Stimulated activated CD4-positive, alpha-beta T cell treated with anti-CD3 and anti-CD28 coated beads, Interleukin-15, amount 100 ng/mL, for 48 hours (primary cell): ENCODE measurements at places on chromosomes 1 and 21.

GRCh38 chr1:2130871-2131289 lies 63.7 kb downstream of the FAAP20 start:
- no peak for DNase-seq

DNA sequence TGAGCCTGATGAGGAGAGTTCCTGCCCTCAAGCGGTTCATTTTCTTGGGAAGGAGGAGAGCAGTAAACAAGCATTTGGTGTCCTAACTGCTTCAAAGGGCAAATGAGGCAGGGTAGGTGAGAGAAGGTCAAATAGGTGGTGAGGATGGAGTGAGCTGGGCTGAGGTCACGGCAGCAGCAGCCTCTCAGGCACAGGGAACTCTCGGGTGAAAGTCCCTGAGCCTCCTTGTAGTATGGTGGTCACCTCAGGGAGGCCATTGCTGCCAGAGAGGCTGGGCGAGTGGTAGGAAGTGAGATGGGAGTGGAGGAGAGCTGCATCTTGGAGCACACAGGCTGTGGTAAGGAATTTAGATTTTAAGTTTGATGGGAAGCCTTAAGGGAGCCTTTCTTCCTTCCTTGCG lies 4.0 kb downstream of the ADARB1 start:
- DNase-seq: no peak

DNA sequence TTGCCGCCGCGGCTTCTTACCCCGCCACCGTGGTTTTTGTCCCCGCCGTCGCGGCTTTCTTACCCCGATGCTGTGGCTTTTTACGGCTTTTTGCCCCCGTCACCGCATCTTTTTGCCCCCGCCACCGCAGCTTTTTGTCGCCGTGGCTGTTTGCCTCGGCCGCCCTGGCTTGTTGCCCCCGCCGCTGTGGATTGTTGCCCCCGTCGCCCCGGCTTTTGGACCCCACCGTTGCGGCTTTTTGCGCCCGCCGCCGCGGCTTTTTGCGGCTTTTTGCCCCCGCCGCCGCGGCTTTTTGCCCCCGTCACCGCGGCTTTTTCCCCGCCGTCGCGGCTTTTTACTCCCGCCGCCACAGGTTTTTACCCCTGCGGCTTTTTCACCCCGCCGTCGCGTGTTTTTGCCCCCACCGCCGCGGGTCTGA lies 3934.3 kb downstream of the SRGAP2C start:
- DNase-seq: no peak

DNA sequence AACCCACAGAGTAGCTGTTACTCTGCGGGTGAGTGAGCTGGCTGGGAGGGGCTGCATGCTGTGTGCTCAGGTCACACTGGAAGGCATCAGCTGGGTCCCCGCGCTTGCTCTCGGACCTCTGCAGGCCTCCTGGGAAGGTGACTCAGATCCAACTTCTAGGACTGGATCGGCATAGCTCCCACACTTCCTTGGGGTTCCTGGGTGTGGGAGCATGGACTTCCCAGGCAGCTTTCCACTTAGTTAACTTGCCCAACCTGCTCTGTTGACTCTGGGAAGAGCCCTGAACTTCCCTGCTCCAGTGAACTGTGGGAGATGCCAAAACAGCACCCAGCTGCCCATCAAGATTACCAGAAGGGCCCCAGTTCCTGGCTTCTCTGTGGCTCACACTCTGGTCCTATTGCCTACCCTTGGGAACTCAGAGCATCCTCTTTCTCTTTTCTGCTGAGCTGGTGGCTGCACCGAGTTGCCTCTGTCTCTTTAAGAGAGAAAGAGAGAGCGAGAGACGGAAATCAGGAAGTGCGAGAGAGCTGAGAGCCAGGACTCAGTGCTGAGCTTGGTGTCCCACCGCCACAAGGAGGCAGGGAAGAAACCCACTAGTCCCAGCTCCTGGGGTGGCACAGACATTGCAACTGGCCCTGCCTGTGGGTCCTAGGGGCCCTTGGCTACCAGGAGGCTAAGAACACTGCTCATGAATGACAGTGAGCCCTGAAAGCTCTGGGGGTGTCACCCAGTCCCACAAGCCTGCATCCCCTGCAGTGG lies at the start of gene IKBKE:
IKBKE (plus strand) TSS at position 544 of the 759 bp plus-strand sequence. CDS start 2,752 bp downstream, outside the sequence.
- no peak for DNase-seq

DNA sequence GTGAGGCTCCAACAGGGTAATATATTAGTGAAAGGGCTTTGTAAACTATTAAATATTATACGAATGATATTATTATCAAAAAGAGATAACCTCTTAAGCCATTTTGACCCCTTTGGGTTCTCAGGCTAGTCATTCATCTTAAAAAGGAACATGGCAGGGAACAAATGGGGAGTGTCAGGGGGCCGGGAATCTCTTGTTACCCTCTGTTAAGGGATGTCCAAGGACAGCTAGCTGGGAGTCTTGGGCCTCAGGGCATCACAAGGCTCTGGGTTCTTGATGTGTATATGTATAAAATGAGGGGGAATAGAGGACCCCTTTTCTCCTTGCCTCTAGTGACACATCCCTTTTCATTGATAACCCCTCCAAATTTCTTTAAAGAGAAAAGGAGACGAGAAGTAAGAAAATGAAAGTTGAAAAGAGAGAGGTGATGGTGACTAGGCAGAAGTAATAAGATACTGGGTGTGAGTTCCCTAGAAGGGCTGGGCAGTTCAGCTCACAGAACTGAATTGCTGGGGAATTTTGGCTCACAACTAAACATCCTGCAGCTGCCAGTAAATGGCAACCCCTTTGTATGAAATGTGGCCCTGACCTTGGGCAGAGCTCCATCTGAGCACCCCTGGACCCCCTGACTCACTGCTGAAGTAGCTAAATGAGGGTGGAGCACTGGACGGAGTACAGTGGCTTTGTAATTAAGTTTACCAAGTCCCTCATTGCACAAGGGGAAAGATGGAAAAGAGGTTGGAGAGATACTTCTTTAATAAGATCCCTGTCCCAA lies 20.0 kb upstream of the ZNF326 start:
- no peak for DNase-seq

DNA sequence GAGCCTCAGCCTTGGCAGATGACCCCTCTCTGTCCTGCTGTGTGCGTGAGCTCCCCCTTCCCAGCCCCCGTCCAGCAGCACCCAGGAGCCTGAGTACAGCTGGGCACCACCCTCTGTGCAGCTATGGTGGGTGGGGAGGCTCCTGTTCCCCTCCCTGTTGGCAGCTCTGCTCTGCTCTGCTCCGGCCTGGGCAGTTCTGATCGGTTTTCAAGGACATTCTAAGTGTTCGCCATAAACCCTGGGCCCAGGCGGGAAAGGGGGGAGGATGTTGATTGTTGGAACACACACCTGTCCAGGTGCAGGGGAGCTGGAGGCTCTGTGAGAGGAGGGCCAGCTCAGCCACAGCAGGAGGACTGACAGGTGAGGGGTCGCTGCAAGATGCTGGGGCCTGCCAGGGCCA lies at the start of gene CLCNKB:
CLCNKB (plus strand) TSS at position 262 of the 400 bp plus-strand sequence. CDS start 711 bp downstream, outside the sequence.
- DNase-seq: no peak

GRCh38 chr1:175072099-175072951 lies 4.7 kb downstream of the TNN start:
- peak; percentile 16 for DNase-seq

DNA sequence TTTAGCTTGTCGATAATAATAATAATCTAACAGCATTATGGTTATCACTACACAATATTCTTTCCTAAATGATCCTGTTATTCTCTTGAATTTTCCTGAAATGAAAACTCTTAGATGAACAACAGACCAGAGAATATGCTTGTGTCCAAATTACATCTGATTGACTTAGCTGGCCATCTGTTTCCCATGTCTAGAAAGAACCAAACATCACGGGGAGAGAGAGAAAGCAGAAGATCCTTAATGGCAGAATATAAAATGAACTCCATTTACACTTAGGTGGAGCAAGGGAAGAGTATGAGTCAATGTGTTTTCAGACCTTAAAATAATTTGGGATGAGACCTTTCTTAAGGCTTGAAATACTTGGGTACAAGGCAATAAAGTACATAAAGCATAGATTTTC lies 162.2 kb downstream of the DSCAM start:
- DNase-seq: no peak

DNA sequence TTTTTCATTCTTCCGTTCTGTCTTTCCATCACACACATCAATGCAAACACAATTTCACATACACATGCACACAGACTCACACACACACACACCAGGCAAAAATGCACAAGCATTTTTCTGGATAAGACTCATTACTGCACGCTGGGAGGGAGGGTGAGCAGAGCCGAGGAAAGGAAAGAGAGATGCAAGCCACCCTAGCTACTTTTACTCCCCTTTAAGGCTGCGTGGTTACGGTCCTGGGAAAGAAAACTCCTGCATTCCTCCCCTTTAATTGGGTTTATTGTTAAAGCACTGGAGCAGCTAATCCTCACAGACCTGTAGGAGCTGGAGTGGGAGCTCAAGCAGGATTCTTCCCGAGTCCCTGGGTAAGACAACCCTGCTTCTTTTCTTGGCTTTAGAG lies at the start of gene CAMK1G:
CAMK1G (plus strand) TSS at position 307 of the 400 bp plus-strand sequence. CDS start 11,270 bp downstream, outside the sequence.
- no peak for DNase-seq

DNA sequence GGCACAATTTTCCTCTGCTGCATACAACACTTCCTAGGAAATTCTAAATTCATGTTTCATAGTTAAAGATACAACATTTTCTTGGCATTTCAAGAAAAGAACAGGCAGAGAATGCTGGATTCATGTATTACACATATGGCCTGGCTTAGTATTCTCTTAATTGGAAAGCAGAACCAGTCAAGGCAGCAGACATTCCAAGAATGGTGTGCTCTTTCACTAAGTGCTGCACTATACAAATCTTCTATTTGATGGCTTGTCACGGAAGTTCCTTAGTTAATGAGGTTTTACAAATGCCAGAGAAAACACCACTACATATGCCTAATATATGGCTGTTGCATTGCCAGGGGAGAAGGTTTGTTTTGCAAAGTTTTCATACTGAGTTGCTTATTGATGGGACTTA lies 80.8 kb upstream of the DYNLT5 start:
- DNase-seq: no peak

DNA sequence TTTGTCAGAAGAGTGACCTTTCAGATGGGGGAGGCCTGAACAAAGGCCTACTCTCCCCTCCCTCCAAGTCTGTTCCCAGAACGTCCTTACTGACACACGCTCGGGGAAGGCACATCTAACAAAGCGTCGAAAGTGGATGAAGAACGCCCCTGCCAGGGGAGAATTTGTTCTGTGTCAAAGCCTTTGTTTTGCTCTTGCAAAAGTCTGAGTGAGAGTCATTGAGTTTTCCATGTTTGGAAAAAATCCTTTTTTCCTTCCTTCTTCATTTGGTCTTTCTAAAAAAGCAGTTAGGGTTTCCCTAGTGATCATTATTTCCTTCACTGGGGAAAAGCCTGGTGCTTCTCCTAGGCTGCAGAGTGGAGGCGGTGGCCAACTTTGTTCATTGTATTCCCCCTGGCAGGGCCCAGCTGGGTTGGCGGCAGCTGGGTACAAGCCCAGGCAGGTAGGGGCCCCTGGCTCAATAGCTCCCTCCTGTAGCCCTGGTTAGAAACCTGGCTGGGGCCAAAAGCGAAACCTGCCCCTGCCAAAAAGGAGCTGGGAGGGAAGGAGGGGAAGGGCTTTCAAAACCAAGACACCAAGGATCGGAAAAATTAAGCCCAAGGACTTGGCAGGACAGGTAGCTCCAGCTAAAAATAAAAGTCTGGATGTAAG lies 81.1 kb downstream of the ITPKB start:
- no peak for DNase-seq

DNA sequence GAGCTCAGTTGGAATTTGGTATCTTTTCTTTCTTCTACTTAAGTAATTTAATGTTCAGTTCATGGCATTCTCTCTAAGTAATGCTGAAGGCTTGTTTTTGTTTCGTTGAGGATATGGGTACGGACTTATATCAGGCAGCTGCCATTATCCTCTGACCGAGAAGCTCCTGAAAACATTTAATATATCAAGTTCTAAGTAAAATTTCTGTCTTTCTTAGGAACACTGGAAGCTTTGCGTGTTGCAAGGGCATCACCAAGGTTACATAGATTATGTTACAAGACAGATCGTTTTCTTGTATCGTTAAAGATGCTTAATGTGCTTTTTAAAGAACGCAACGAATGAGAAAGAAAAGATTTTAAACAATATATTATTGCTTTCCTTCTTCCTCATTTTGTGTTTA lies 1.0 kb upstream of the GALNT2 start:
- DNase-seq: no peak

GRCh38 chr1:37817481-37817880 lies 9.5 kb upstream of the YRDC start:
- no peak for DNase-seq

DNA sequence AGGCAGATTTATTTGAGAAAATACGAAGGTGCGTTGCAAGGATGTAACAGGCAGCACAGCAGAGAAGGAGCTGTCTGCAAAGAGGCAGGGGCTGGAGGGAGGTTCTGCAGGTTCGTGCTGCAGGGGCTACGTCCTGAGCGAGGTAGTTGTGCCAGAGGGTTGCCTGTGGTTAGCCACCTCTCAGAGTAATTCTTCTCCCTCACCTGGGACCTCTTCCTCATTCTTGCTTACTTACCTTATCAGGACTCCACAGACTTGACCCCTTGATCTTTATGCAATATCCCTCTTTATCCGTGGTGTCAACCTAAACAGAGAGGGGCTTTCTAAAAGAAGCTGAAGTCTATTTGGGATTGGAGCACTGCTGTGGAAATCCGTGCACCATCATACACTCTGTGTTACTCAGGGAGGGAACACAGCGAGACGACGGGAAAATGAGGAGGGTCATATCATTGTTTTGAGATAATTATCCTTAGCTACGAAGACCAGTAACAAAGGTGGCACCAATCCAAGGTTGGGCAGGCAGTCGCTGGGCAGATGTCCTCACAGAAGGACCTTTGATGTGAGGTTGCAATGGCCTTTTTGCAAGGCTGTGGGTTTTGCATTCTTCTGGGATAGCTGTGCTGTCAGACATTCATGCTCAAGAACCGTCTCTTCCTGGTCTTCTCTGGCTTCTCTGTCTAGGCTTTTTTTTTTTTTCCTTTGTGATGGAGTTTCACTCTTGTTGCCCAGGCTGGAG lies 82.8 kb downstream of the WDR4 start:
- DNase-seq: no peak

GRCh38 chr1:160813215-160813614 lies 17.2 kb downstream of the LY9 start:
- no peak for DNase-seq

GRCh38 chr1:61579802-61580201 lies 145.1 kb downstream of the TM2D1 start:
- DNase-seq: no peak

DNA sequence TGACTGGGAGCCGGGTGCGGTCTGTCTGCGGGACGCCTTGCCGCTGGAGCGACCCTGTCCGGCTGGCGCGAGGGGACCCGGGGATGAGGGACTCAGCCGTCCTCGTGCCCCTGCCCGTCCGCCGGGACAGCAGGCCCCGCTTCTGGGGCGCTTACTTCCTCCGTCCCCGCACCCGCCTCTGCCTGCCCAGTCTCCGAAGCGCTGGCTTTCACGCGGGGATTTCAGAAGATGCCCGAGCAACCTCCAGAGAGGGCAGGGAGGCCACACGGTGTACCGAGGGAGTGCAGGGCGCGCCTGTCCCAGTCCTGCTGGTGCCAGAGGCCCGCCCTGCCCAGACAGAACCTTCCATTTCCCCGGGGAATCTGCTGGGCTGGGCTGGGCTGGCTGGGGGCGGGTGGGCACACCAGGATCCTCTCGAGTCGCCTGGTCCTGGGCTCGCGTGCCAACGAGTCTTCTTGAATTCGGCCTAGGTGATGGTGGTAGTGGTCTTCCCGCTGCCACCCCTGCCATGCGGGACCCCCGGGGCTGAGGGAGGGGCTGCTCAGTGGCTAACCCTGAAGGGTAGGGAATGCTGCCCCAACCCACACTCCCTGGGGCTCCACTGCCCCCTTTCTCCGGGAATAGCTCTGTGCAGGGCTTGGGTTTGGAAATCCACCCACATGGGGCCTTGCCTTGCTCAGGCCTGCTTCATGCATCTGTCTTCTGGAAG lies 2.5 kb upstream of the TRPM2 start:
- DNase-seq: no peak
